Activated CD8-positive, alpha-beta T cell treated with anti-CD3 and anti-CD28 coated beads for 36 hours (primary cell): ENCODE measurements at places on chromosomes 6 and 20. TPM values are rescaled to one million over a fixed set of nuclear protein-coding genes. Genes with fewer than 3 reads are reported as not detected.

DNA sequence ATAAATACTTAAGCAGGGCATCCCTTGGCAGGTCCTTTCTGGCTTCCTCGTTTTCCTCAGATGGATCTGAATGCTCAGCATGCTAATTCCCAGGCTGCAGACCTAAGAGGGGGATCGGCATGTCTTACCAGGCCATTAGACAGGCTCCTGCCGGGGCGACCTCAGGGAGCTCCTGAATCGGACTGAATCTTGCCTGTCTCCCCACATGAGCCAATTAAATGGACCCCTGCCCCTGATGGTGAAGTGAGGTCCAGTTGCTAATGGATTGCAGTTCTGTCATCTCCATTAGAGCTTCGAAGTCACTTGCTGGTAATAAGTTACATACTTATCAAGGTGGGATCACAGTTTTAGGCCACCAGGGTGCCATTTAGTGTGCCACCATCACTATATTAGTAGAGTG lies 51.4 kb downstream of the NOL4L start:
- H3K36me3 ChIP-seq = peaks cover 3% of the 10 kb centered on the region
- H3K4me3 ChIP-seq = no peak overlapping the region
- no peaks in the 10 kb centered on the region for H3K27me3 ChIP-seq
- H3K27ac ChIP-seq = peak overlapping the region; percentile 30

DNA sequence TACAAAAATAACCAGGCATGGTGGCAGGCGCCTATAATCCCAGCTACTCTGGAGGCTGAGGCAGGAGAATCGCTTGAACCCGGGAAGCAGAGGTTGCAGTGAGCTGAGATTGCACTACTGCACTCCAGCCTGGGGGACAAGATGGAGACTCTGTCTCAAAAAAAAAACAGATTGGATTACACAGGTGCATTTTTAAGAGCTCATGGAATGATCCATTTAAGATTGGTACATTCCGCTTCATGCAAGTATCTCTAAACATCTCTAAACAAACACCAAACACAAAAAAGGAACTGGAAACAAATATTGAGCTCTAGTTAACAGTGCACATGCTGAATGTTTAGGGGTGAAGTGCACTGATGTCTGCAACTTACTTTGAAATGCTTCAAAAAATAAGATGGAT lies 154.3 kb downstream of the GRM4 start:
- H3K36me3 ChIP-seq = no peaks in the 10 kb centered on the region
- H3K4me3 ChIP-seq = no peak overlapping the region
- no peak overlapping the region for H3K27ac ChIP-seq
- H3K27me3 ChIP-seq = peaks cover 3% of the 10 kb centered on the region
- DNase-seq = no peak
- H3K4me1 ChIP-seq = no peaks in the 10 kb centered on the region

DNA sequence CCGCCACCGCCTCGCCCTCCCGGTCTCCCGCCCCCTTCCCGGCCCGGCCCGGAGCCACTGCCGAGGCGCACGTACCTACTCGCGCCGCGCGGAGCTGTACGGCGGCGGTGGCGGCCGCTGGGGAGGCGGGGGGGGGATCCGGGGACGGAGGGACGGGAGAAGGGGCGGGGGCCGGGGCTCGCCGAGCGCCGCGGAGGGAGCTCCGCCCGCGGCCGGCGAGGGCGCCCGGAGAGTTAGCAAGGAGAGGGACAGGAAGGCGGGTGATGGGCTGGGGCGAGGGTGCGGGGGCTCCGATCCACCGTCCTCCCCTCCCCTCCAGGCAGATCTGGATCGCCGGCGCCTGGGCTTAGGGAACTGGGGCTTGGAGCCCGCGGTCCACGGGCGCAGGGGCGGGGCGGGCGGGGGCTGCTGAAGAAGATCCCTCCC lies 548 bp upstream of the TMEM74B start:
- no peaks in the 10 kb centered on the region for H3K36me3 ChIP-seq
- no peak overlapping the region for H3K4me3 ChIP-seq
- DNase-seq = peak; percentile 10
- H3K27ac ChIP-seq = no peak overlapping the region

Gene EEF1A2
- 1.4 TPM for total RNA-seq

Gene COL9A3
- not detected for total RNA-seq

DNA sequence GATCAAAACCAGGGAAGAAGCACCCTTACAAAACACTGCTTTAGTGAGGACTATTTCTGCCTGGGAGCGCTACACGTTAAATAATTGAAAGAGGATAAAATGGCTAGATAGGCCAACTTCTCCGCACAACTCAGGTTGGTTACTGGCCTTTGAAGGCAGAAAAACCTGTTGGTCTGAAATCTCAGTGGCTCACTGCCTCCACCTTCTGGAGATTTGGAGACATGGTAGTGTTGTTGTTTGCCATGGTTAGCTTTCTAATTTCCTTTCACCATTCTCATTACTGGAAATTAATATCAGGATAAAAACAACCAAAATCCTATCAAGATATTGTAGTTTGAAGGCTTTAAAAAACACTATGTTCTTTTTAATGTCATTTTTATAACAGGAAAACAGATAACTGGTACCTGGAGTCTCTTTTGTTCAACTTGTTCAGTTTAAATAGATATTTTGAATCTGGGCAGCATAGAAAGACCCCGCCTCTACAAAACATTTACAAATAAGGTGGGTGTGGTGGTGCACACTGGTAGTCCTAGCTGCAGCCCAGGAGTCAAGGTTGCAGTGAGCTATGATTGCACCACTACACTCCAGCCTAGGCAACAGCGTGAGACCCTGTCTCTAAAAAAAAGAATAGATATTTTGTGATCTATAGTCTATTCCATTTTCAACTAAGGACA lies 27.5 kb upstream of the BCLAF1 start:
- DNase-seq = peak; percentile 74
- H3K4me3 ChIP-seq = no peak overlapping the region
- H3K36me3 ChIP-seq = no peaks in the 10 kb centered on the region
- peaks cover 2% of the 10 kb centered on the region for H3K27me3 ChIP-seq

Gene PPIL6
- 0.27 TPM for total RNA-seq

GRCh38 chr6:55853008-55854001 lies 22.1 kb downstream of the BMP5 start:
- no peaks in the 10 kb centered on the region for H3K4me1 ChIP-seq
- no peaks in the 10 kb centered on the region for H3K27me3 ChIP-seq
- H3K36me3 ChIP-seq = no peaks in the 10 kb centered on the region
- DNase-seq = no peak
- no peak overlapping the region for H3K27ac ChIP-seq
- no peak overlapping the region for H3K4me3 ChIP-seq

Gene PACRG
- total RNA-seq = not detected

GRCh38 chr20:19256906-19257595 lies 44.6 kb downstream of the SLC24A3 start:
- H3K27me3 ChIP-seq = no peaks in the 10 kb centered on the region
- no peak overlapping the region for H3K4me3 ChIP-seq
- no peaks in the 10 kb centered on the region for H3K36me3 ChIP-seq
- H3K27ac ChIP-seq = no peak overlapping the region
- no peak for DNase-seq

GRCh38 chr6:158706369-158706982 lies 56.6 kb downstream of the SYTL3 start:
- H3K36me3 ChIP-seq = peaks cover 40% of the 10 kb centered on the region
- H3K27me3 ChIP-seq = no peaks in the 10 kb centered on the region
- peaks cover 14% of the 10 kb centered on the region for H3K4me1 ChIP-seq

Gene SLC32A1
- total RNA-seq = not detected

Gene PEDS1
- total RNA-seq = 17.3 TPM
